ENCODE measurements at places on chromosomes 16 and 17. TPM values are rescaled to one million over a fixed set of nuclear protein-coding genes. Genes with fewer than 3 reads are reported as not detected.

Gene DNAI2
- polyA plus RNA-seq, result not detected

DNA sequence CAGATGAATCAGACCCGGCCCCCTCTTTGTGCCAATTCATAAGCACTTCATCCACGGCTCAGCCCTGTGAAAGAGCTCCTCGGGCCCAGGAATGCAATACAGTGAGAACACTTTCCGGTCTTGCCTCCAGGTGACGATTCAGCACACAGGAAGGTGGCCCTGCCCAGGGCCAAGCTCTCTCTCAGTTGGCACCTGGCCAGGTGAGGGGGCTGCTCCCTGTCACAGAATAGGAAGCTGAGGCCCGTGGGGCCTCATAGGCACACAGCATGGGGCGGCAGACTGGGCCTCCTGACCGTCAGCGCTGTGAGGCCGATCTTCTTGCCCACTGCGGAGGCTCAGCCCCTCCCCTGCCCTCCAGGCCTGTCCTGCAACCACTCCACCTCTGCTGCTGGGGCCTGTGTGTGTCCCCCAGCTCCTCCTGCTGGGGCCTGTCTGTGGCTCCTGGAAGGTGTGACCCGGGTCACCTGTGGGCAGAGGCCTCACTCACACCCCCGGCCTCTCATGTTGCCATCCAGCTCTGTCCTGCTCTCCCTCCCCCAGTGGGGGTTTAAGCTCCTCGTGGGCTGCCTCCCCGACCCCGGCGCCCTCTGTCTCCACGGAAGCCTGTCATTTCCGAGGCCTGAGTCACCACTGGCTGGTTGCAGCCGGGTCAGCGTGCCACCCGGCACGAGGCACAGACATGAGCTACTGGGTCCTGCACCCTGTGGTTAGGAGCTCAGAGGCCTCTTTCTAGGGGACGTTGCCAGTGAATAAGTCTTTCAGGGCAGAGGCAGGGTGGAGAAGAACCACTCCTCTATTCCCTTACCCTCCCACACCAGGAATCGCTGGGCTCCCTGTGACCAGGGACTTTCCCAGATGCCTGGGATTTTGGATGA, 114.4 kb downstream of the SEC14L1 start:
- peak; percentile 50 for DNase-seq

DNA sequence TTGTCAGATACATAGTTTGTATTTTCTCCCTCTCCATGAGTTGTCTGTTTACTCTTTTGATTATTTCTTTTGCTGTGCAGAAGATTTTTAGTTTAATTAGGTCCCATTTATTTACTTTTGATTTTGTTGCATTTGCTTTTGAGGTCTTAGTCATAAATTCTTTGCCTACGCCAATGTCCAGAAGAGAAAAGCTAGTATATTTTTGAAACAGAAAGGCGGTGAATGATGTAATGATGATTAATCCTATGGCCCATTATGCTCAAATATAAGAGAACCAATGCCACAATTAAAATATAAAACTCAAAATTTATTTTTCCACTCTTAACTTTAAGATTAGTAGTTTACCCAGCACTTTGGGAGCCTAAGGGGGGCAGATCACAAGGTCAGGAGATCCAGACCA, 59.8 kb upstream of the SMIM36 start:
- DNase-seq, result no peak

Gene MYH13
- polyA plus RNA-seq, result not detected

Gene MT1G
- polyA plus RNA-seq, result not detected

- DNase-seq, result no peak
These were observed 433.7 kb downstream of the KIF2B start for GRCh38 chr17:54256401-54256929.

DNA sequence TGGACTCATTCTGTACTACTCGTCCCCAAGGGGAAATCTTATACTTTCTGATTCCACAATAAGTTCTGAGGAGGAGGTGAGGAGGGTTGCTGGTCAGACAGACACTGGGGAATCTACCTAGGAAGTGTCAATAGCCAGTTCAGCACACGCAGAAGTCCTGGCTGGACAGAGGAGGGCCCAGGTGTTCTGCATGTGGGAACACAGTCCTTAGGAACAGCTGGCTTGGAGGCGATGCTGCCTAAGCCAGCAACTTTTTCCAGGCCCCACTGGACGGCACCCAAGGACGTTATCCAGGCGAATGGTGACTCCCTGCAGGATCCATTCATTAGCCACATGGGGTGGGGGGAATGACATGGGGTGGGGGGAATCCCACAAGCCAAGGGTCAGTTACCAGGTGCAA, 29.9 kb upstream of the WFIKKN2 start:
- DNase-seq, result no peak

DNA sequence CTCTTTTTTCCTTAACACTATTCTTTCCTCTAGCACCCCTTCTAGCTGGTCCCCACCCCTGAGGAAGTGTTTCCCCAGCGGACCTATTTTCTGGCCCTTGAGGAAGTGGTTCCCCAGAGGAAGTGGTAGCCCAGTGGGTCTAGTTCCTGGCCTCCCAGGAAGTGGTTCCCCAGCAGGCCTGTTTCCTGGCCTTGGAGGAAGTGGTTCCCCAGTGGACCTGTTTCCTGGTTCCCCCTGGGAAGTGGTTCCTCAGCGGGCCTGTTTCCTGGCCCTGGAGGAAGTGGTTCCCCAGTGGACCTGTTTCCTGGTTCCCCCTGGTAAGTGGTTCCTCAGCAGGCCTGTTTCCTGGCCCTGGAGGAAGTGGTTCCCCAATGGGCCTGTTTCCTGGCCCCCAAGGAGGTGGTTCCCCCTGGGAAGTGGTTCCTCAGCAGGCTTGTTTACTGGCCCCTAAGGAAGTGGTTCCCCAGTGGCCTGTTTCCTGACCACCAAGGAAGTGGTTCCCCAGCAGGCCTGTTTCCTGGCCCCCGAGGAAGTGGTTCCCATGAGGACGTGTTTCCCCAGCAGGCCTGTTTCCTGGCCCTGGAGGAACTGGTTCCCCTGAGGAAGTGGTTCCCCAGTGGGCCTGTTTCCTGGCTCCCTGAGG, 58.3 kb downstream of the NTN1 start:
- no peak for DNase-seq

DNA sequence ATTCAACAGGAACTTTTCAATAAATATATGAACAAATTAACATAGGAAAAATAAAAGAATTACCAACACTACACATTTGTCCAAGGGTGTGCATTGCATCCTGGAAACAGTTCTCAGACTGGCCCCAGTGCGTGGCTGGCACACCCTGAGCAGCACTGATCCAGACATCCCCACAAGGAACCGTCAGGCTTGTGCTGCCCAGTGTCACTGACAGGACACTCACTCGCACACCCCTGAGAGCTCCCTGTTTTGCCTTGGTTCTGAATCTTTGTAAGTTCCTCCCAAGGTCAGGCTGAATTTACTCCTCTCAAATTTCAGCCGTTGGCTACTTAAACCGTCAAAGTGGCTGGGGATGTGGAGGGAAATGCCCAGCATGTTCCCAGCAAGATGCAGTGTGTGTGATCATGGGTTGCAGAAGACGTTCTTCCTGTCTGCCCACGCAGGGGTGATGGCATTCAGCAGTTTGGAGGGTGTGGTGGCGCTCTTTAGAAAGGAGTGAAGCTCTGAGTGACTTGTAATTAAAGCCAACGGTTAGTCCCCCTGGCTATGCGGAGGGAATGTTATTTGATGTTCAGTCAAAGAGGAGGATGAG, 1.7 kb downstream of the MT2A start:
- no peak for DNase-seq

DNA sequence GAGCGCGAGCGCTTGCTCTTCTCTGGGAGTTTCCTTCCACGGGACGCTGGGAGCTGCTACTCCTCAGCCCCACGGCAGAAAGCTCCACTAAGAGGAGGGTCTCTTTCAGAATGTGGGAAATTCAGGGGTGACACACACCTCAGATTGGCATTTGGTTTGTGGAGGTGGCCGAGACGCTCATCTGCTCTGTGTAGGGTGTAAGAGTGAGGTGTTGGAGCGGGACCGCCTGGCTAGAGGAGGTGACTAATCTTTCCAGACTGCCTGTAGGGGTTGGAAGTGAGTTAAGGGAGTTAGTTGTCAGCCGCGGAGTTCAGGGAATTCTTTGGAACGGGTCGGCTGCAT, 735 bp downstream of the PSMD11 start:
- DNase-seq, result no peak

DNA sequence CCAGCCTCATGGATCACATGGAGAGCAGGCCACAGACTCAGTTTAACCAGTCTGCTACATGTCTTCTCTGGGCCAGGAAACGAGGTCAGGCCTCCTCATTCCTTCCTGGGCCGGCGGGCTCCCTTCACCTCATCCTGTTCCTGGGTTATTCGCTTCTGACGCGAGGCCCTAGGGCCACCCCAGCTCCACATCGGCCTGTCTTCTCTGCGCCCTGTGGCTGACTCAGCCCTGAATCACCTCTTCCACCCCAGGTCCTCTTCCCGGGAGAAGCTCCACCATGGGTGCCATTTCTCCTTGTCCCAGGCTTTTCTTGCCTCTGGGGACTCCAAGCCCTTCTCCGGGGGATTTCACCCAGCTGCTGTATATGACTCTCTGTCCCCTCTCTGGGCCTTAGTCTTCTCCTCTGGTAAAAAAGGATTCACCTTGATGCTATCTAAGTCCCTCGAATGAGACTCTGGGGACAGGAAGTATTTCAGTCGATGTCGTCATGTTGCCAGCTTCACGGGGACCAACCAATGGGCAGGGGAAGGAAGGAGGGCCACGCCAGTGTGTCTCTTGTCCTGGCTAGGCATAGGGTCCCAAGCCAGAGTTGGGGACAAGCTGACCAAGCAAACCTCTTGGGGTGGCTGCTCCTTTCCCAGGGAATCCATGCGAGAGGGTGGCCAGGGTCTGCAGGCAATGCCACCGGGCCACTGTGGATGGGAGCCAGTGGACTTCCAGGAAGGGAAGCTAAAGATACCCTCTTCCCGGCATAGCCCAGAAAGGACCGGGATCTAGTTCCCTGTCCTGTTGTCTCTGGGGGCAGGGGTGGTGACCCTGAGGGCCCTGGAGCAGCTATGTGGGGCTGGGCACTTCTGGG, 58.7 kb downstream of the SOCS3 start:
- no peak for DNase-seq

DNA sequence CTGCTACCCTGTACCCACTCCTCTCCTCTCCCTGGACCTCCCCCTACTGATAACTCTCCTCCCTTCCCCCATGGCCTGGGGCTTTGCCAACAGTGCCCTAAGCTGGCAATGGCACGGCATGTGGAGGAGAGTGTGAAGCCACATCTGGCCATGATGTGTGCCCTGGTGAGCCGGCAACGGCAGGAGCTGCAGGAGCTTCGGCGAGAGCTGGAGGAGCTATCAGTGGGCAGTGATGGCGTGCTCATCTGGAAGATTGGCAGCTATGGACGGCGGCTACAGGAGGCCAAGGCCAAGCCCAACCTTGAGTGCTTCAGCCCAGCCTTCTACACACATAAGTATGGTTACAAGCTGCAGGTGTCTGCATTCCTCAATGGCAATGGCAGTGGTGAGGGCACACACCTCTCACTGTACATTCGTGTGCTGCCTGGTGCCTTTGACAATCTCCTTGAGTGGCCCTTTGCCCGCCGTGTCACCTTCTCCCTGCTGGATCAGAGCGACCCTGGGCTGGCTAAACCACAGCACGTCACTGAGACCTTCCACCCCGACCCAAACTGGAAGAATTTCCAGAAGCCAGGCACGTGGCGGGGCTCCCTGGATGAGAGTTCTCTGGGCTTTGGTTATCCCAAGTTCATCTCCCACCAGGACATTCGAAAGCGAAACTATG, 5.2 kb downstream of the TRAF4 start:
- no peak for DNase-seq

DNA sequence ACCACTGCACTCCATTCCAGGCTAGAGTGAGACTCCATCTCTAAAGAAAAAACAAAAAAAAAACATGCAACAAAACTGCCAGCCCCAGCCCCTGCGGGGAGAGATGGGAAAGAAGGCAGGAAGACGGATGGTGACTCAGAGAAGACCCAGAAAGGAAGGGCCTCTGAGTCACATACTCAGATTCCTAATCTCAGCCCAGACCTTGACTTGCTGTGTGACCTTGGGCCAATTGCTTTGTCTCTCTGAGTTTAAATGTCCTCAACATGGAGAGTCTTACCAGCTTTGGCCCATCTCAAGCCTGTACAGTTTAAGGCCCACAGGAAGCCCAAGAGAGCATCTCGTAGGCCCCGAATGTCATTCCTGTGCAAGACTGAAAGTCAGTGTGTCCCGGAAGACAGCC, 86.5 kb upstream of the LHX1 start:
- no peak for DNase-seq

DNA sequence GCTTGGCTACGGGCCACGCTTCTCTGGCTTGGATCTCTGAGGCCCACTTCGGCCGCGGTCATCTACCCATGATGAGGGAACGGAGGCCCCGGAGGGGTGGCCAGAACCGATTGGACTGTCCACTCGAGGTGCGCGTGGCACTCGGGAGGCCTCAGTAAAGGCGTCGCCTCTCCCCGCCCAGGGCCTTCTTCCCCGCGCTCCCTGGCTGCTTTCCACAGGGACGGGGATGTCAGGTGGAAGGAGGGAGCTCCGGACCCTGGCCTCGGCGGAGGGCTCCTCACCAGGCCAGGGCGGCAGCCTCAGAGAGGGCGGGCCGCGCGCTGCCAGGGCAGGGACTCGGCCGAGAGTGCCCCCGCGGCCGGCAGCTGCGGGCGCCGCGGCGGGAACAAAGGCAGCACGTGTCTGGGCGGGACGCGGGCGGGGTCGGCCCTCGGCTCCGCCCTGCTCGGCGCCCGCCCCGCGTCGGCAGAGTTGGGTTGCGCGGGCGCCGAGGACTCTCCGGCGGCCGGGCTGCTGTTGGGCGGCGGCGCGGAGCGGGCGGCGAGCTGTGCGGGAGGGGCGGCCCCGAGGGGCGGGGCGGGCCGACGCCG, 587 bp upstream of the CDK5R1 start:
- no peak for DNase-seq

Data from AG04450 (cell line).